GOT3 (cell line): ENCODE measurements at places on chromosomes 13 and 19.

- DNase-seq, result no peak
Measured at GRCh38 chr19:5243878-5244277, 96.7 kb downstream of the PTPRS start.

DNA sequence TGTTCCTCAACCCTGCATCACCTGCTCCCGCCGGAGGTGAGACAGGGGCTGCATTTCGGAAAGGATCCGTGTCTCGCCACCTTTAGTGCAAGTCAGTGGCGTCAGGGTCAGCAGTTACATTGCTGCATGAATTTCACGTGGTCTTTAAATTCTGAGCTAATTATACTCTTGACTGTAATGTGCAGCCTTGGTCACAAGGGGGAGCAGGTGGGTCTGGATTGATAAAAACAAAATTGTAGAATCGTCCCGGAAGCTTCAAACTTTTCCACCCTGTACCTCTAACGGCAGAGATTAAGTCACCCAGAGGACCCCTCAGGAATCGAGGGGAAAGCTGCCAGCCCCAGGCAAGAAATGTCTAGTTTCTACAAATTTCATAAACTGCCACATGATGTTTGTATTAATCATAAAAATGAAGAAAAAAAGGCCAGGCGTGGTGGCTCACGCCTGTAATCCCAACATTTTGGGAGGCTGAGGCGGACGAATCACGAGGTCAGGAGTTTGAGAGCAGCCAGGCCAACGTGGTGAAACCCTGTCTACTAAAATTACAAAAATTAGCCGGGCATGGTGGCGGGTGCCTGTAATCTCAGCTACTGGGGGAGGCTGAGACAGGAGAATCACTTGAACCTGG is 20.2 kb downstream of the BBC3 start:
- peak; percentile 14 for DNase-seq

GRCh38 chr19:367963-368629 is 23.5 kb upstream of the MIER2 start:
- DNase-seq, result no peak

DNA sequence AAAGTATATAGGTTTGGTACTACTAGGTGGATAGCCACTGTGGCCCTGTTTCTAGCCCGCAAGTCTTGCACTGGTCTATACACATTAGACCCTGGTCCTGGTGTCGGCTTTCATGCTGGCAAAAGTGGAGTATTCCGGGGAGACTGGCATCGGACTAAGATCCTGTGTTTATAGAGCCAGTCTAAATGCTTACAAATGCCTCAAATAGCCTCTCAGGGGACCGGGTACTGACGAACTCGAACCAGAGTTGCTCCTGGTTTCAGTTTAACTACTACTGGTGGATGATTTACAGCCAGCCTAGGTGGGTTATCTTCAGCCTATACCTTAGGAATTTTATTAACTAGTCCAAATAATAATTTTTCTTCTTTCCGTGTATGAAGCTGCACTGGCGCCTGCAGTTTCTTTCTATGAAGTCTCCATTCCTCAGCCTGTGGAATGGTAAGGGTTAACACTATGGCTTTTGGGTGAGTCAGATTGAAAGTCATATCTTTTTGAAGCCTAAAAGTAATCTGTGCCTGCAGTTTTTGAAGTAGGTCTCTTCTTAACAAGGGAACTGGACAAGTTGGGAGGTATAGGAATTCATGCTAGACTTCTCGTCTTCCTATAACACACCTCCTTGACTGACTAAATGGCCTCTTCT is 51.3 kb downstream of the OR10H4 start:
- no peak for DNase-seq

- DNase-seq, result no peak
Measured at GRCh38 chr19:947090-947706, 21.4 kb downstream of the ARID3A start.

DNA sequence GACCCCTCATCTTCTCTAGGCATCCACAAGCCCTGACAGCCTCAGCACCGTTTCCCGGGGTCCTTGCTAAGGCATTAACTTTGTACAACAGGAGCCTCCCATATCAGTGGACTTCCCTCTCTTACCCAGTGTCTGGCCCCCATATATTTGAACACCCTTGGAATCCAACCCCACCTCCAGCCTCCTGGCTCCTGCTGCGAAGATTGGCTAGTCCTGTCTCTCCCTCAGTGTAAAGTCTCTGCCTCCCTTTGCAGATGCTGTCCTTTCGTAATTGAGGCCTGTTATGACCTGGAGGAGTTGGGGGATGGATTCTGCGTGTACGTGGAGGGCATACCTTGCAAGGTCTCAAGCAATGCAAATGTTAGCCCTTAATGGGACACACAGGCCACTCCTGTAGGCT is 413.7 kb downstream of the IRS2 start:
- no peak for DNase-seq

- no peak for DNase-seq
Measured at GRCh38 chr13:48591889-48592687, 59.2 kb upstream of the RCBTB2 start.

DNA sequence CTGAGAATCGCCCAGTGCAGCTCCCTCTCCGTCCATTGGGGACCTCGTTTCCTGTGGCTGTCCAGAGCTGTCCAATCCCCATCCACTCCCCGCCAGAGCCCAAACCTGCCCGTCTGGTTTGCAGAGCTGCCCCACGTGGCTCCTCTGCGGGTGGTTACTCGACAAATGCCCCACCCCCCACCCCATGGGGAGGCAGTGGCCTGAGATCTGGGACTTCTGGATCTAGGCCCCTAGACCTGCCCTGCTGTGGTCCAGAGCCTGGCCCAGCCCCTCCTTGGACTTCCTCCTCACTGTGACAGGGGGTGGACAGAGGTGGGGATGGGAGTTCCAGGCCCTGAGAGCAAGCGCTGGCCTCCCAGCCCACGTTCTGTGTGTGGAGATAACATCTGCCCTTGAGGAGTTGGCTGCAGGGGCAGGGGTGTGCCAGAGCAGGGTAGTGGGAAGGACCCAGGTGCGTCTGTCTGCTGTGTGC is 29.1 kb downstream of the PAK4 start:
- DNase-seq, result no peak

DNA sequence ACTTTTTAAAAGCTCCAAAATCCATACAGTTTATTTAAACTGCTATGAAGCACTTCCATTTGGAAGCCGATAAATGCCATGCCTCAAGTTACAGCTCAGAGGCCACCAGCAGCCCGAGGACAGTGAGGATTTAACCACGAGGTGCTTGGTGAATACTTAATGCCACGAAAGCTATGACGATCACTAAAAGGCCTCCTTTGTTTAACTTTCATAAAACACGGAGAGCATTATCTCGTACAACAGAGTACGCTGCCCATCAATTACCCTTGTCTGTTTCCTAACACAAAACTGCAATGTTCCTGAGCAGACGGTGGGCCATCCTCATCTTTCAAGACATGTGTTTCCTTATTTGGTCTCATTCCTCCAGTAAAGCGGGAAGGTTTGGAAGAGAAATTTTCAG is 58.4 kb downstream of the PEPD start:
- no peak for DNase-seq

- no peak for DNase-seq
Measured at GRCh38 chr19:48501494-48502349, 9.9 kb downstream of the LMTK3 start.

DNA sequence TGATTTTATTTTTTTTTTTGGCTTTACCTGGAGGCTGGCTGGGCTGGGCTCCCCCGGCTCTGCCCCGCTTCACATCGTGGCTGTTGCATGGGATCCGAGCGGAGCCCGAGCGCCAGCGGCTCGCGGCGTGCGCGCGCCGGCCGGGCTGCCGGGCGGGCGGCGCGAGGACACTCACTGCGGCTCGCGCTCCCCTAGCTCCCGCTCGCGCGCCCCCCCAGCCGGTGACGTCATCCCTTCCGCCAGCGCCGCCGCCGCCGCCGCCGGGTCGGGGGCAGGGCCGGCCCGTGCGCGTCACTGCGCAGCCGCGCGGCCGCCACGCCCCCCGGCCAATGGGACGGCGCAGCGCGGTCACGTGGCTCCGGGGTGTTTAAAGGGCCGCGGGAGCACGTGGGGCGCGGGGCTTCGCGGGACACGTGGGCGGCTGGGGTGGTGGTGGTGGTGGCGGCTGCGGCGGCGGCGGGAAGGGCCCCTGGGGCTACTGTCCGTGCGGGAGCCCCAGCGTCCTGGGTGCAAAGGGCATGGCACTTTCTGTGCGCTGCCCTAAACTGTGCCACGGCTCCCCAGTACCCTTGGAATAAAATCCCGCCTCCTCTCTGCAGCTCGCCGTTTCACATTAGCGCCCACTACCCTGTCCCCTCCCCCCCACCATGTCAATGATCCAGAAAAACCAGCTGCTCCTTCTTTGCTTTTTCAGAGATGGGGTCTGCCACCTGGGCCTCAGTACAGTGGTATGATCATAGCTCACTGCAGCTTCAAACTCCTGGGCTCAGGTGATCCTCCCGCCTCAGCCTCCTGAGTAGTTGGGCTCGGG is at the start of gene PTPRS:
Gene PTPRS (minus strand): TSS at position 176 of the 811 bp plus-strand sequence. CDS start 54,672 bp downstream, outside the sequence.
- DNase-seq, result peak; percentile 30

GRCh38 chr19:6263735-6264444 is 15.9 kb downstream of the MLLT1 start:
- no peak for DNase-seq

DNA sequence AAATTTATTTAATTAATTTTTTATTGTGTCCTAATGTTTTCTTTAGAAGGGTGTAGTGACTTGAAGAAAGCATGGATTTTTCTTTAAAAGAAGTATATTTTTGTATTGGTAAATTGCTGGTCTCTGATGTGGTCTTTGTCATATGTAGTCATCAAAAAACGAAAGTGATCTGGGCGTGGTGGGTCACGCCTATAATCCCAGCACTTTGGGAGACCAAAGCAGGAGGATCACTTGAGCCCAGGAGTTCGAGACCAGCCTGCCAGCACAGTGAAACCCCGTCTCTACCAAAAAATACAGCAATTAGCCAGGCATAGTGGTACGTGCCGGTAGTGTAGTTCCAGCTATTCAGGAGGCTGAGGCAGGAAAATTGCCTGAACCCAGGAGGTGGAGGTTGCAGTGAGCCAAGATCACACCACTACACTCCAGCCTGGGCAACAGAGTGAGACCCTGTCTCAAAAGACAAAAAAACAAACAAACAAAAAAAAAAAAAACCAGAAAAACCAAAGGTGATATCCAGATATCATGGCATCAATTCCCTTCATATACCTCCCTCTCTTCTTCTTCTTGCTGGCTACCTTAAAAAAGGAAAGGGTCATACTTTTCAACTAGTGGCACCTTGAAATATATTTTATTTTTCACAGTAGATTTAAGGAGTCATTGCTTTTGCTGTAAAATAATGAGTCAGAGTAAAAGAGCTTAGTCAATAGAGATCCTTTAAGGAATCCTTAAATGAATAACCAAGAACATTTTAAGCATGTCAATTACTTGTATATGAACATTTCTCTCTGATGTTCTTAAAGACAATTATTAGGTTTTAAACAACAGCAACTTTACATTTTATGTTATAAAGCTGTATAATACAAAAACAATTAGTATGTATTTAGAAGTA is 19.9 kb downstream of the KCTD4 start:
- DNase-seq, result no peak

DNA sequence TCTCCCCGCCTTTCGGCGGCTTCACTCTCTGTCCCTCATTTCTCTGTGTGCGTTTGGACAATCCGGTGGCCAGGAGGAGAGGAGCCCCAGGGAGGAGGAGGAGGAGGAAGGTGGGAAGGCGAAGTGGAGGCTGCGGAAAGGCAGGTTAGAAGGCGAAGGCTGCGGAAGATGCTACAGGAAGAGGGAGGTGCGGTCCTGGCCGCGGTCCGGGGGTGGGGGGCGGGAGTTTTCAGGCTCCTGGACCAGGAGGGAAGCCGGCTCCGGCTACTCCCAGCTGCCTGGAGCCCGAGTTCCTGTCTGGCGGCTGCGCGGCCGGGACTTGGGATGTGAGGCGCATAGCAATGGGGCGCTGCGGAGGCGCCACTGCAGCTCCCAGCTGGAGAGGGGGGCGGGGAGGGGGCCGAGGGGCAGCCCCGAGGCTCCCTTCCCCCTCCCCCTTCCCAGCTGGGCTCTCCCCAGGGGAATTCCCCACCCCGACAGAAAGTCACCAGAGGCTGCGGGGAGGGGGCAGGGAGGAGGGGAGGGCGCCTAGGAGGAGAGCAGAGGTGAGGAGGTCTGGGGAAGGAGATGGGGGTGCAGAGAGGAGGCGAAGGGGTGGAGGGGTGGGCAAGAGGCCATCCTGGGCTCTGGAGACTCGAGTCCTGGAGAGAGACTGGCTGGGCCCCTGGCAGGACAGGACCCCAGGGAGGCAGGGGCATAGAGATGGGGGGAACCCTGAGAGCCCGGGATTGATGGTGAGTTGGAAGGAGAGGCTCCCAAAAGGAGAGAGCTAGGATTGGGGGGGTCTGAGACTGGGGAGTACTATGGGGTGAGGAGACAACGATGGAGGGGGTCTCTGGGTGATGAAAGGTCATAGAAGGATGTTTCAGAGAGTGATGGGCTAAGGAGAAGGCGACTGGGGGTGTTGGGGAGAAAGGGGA is 2.0 kb downstream of the LRRC4B start:
- DNase-seq, result no peak

DNA sequence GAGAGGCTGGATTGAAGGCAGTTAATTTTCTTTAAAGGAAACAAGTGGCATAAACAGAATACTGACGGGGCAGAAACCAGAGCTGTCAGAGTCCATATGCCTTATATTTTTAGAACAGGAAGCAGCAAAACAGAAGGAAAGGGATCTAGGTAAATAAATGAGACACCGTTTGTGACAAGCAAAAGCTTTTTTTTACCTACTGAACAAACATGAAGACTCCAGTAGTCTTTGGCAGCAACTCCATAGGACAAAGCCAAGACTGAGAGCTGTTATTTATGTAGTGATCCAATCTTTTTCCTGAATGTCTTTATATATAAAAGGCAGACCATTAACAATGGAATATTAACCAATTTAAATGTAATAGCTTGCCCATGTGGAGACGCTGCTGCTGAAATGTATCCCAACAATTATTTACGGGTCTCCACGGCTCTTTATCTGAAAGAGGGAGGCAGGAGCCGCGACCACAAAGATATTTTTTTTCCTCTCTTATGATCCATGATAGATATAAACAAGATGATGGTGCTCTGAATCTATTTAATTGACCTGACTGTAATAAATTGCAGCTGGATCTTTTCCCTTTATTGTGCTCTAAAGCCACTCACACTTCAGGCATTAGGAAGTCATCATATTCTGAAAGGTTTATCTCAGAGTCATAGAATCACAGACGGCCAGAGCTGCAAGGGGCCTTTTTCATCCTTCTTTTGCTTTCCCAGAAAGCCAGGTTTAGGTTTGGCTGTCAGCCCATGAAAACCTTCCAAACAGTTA is 687.8 kb downstream of the EFNB2 start:
- DNase-seq, result no peak

DNA sequence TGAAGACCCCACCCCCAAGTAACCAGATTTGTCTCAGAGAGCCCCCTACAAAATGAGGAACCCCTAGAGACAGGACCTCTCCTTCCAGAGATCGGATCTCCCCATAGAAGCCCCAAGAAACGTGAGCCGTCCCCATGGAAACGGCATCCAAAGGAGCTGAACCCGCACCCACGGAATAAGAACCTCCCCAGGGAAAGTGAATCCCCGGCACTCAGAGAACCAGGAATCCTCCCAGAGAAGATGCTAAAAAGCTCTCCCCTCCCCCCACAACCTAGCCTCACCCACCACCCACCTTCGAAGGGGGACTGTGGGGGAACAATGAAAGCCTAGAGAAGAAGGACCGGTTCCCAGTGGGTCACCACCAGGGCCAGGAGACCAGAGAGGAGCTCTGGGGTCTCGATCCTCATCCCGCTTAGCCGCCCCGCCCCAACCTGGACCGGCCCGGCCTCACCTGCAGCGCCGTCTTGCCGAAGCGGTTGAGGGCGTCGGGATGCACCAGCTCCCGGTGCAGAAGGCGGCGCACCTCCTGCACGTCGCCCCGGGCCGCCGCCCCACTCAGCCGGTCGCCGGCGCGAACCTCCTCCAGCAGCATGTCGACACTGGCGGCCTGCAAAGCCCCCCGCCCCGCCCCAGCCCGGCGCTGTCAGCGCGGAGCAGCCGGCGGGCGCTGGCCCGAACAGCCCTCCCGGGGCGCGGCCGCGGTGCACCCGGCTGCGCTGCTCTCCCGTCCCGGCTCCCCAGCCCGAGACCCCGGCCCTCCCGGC is 535 bp downstream of the CDKN2D start:
- DNase-seq, result no peak
